ENCODE measurements at places on chromosomes 7 and 10. TPM values are rescaled to one million over a fixed set of nuclear protein-coding genes. Genes with fewer than 3 reads are reported as not detected.
A peak's percentile ranks its signal among the peaks of the same experiment; 100 is the strongest.

DNA sequence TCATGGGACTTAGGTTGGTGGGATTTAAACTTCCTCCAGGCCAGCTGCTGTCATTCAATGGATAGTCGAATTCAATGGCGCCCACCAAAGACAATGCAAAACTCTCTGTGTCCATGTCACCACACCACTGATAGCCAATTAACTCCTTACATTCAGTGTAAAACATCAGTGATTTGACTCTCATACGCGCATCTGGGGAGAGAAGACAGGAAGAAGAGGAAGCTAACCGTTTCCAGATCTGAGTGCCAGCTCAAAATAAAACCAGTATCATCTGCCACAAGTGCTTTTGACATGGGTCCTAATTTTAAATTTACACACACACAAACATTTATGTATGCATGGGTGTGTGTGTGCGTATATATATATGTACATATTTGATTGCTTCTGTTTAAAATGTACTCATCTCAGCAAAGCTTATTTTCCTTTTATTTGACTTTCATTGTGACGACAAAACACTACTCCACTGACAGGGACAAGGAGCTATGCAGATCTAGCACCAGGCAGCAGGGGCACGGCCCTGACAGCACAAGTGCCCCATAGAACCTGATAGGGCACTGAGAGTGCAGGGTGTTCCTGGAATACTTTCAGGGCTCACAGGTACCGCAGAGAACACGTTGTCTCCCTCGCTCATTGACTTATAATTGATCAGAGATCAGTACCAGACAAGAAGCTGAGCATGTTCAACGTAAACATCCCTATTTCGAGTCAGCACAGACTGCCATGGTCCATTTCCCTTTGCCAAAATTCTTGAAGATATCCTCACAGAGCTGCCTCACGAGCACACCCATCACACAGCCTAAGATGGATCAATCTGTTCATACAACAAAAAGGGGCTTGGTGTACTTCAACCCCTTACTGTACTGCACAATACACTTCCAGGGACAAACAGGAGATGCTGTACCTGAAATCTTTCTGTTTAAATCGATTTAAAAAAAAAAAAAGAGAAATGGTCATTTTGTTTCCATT is 176.1 kb downstream of the COBL start:
- no peak for DNase-seq
- H3K27me3 ChIP-seq, result peaks cover 3% of the 10 kb centered on the region
- H3K27ac ChIP-seq, result peak overlapping the region; percentile 20

The CCL24 gene
- total RNA-seq, result not detected

DNA sequence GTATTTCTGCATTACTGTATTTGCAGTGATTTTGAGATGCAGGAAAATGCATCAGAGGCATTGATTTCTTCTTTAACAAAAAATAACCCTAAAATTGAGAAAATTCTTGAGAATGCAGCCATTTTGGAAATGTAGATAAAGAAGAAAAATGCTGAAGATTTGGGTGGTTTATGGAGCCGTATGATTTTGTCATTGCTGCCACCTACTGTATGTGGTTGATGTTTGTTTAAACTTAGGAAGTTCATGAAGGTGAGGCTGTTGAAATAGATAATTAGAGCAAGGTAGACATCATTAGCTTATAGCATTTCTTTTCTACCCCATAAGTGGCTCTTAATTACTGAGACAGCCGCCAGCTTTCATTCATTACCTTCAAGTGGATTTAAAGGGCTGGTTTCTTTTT is 92.1 kb upstream of the SAMD8 start:
- no peak for DNase-seq
- H3K27me3 ChIP-seq, result no peaks in the 10 kb centered on the region
- no peak overlapping the region for H3K27ac ChIP-seq
- peaks cover 31% of the 10 kb centered on the region for H3K4me1 ChIP-seq

GRCh38 chr10:118332948-118333710 is 9.0 kb downstream of the FAM204A start:
- peaks cover 31% of the 10 kb centered on the region for H3K36me3 ChIP-seq
- peaks cover 18% of the 10 kb centered on the region for H3K4me1 ChIP-seq
- H3K4me3 ChIP-seq, result no peak overlapping the region
- no peak for DNase-seq
- no peak overlapping the region for H3K27ac ChIP-seq

The CARD11 gene
- 108 TPM for total RNA-seq

DNA sequence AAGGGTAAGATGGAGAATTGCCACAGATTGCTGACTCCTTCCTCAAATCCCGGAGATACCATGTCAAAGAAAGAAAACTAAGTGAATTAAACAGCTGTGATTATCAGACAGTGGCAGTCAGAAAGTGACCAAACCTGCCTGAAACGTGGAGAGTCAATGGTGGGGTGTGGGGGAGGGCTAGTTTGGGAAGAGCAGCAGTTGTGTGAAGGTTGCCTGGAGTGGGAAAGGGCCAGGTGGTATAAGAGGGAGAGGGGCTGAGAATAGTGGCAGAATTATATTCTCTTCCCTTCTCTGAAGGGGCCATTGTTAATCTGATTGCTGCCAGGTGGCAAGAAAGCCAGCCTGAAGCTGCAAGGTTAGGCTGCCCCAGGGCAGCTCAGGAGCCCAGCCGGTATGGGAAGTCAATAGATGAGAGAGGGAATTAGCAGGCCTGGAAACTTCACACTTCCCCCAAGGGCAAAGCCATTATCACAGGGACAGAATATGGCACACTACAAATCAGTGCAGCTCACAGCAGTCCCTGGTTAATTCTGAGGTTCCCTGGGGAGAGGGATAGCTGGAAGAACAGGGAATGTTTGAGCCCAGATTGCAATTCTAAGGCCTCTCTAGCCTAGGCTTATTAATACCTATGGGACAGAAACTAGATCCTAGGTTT is 83.9 kb upstream of the ITGB1 start:
- peaks cover 2% of the 10 kb centered on the region for H3K4me1 ChIP-seq
- no peak overlapping the region for H3K27ac ChIP-seq
- H3K4me3 ChIP-seq, result no peak overlapping the region

DNA sequence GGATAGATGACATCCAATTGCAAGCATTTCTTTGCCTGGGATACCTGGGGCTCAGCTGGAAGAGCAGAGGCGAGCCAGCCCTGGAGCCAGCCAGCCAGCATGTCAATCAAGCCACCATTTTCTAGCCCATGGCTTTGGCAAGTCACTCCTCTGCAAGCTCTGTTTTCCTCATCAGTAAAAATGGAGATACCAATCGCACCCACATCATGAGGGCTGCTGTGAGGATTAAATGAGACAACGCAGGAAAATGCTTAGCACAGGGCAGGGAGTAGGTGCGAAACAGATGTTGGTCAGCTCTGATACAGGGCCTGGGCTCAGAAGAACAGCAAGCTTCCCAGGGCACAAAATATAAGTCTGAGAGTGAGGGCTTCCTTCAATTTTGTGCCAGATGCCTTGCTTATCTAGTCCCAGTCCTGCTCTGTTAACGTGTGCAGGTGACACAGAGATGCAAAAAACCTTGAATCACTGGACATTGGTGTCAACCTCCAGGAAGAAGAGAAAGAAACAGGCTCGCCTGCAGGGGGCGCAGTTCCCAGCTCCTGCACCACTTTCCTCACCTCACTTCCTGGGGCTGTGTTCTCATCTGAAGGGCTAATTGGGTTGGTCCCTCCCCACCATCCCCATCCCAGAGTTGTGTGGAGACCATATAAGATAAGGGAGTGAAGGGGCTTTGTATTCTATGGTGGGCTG is 72.8 kb upstream of the CACUL1 start:
- no peak overlapping the region for H3K4me3 ChIP-seq
- DNase-seq, result peak; percentile 36
- no peaks in the 10 kb centered on the region for H3K27me3 ChIP-seq
- H3K36me3 ChIP-seq, result no peaks in the 10 kb centered on the region
- no peak overlapping the region for H3K27ac ChIP-seq

The PNLIP gene
- total RNA-seq, result not detected

- peak overlapping the region; percentile 49 for H3K4me3 ChIP-seq
- H3K36me3 ChIP-seq, result no peaks in the 10 kb centered on the region
- peak; percentile 33 for DNase-seq
- peak overlapping the region; percentile 31 for H3K27ac ChIP-seq
- H3K4me1 ChIP-seq, result peaks cover 11% of the 10 kb centered on the region
These were observed 76.9 kb upstream of the KMT2C start for GRCh38 chr7:152512706-152513105.

All from activated CD4-positive, alpha-beta T cell treated with anti-CD3 and anti-CD28 coated beads for 36 hours (primary cell).